Fibroblast of lung (primary cell): ENCODE measurements at places on chromosomes 5 and 9. TPM values are rescaled to one million over a fixed set of nuclear protein-coding genes. Genes with fewer than 3 reads are reported as not detected.

- H3K4me1 ChIP-seq: peaks cover 3% of the 10 kb centered on the region
- H3K4me3 ChIP-seq: no peak overlapping the region
- H3K27ac ChIP-seq: no peak overlapping the region
- no peaks in the 10 kb centered on the region for H3K36me3 ChIP-seq
- peak; percentile 14 for DNase-seq
Measured at GRCh38 chr9:86246752-86247161, 12.7 kb downstream of the C9orf153 start.

- H3K27me3 ChIP-seq: no peaks in the 10 kb centered on the region
- no peak overlapping the region for H3K27ac ChIP-seq
- H3K4me3 ChIP-seq: no peak overlapping the region
- no peak for DNase-seq
Measured at GRCh38 chr5:77146896-77147295, 59.8 kb upstream of the ZBED3 start.

The JMY gene
- 19.3 and 27.2 TPM in 2 replicates for total RNA-seq

GRCh38 chr5:127961006-127961762 is 122.4 kb upstream of the SLC12A2 start:
- peaks cover 4% of the 10 kb centered on the region for H3K4me1 ChIP-seq
- no peak overlapping the region for H3K4me3 ChIP-seq

DNA sequence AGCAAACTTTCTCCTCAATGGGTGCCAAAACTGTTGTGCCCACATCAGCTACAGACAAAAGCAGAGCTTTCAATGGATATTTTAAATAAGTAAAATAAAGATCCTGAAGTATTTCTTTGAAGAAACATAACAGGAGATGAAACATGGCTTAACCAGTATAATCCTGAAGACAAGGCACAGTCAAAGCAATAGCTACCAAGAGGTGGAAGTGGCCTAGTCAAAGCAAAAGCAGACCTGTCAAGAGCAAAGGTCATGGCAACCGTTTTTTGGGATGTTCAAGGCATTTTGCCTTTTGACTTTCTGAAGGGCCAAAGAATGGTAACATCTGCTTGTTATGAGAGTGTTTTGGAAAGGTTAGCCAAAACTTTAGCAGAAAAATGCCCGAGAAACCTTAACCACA is 77.9 kb downstream of the ANXA1 start:
- no peaks in the 10 kb centered on the region for H3K36me3 ChIP-seq
- no peak overlapping the region for H3K4me3 ChIP-seq
- no peaks in the 10 kb centered on the region for H3K4me1 ChIP-seq
- no peaks in the 10 kb centered on the region for H3K27me3 ChIP-seq
- H3K27ac ChIP-seq: no peak overlapping the region

DNA sequence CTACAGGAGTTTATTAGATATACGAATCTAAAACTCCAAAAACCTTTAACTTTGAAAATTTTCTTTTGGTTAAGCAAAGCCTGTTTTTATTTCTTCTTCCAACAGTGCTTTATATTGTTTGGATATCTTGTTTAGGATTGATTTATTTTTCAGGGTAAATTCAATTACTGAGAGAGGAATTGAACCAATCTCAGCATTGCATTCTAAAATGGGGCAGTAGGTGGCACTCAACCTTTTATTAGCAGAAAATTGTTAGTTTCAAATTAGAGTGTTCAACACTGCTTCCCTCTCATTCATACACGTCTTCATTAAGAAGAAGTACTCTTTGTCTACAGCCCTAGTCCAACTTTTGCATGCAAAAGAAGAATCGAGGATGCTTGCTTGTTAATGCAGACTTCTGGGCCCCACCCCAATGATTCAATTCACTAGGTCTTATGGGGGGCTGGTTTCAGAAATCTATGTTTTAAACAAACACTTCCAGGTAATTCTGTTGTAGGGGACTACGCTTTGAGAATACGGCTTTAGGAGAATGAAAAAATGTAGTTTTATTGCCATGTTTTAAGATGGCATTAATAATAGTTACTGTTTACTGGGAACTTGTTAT is 26.6 kb downstream of the MRPL22 start:
- H3K27ac ChIP-seq: no peak overlapping the region
- no peaks in the 10 kb centered on the region for H3K4me1 ChIP-seq
- DNase-seq: no peak
- no peaks in the 10 kb centered on the region for H3K36me3 ChIP-seq

DNA sequence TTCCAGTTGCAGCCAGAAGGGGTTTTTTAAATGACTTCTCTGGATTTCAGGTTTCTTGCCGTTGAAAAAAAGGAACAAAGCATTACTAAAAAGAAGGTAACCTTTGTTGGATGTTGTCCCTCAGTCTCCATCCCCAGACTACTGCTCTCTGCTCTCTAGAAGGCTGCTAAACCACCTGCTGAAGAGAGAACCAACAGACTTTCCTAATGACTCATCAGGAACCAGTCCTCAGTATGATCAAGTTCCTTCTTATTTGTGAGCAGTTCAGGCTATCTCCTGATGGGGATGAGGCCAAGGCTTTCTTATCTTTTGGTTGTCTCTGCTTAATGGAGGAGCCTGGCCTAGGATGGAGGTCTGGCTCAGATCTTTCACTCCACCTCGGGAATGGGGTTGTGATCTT is 4.1 kb downstream of the KIF4B start:
- no peak for DNase-seq
- no peaks in the 10 kb centered on the region for H3K4me1 ChIP-seq
- H3K36me3 ChIP-seq: no peaks in the 10 kb centered on the region
- no peaks in the 10 kb centered on the region for H3K27me3 ChIP-seq
- H3K27ac ChIP-seq: no peak overlapping the region

The GDF9 gene
- under 0.01 and 0.17 TPM in 2 replicates for total RNA-seq

The BTNL3 gene
- not detected in 2 replicates for total RNA-seq

The RNF183 gene
- total RNA-seq: not detected in 2 replicates

- no peak overlapping the region for H3K27ac ChIP-seq
- H3K4me1 ChIP-seq: no peaks in the 10 kb centered on the region
- DNase-seq: no peak
- no peaks in the 10 kb centered on the region for H3K27me3 ChIP-seq
- H3K4me3 ChIP-seq: no peak overlapping the region
Measured at GRCh38 chr5:132688536-132689339, 14.9 kb downstream of the IL4 start.

DNA sequence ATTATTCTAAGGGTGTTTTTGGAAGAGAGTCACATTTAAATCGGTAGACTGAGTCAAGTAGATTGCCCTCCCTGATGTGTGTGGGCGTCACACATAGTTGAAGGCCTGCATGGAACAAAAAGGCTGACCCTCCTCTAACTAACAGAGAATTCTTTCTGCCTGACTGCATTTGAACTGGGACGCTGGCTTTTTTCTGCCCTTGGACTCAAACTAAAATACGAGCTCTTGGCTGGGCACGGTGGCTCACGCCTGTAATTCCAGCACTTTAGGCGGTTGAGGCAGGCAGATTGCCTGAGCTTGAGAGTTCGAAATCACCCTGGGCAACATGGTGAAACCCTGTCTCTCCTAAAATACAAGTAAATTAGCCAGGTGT is 209.4 kb downstream of the MAN2A1 start:
- no peak overlapping the region for H3K4me3 ChIP-seq
- H3K36me3 ChIP-seq: no peaks in the 10 kb centered on the region
- no peak overlapping the region for H3K27ac ChIP-seq
- DNase-seq: no peak

GRCh38 chr9:131627648-131628458 is 82.5 kb downstream of the PRRT1B start:
- peak; percentile 68 for DNase-seq
- H3K36me3 ChIP-seq: peaks cover 14% of the 10 kb centered on the region
- no peak overlapping the region for H3K27ac ChIP-seq
- no peaks in the 10 kb centered on the region for H3K4me1 ChIP-seq

The LVRN gene
- total RNA-seq: 0.17 and 0.26 TPM in 2 replicates

DNA sequence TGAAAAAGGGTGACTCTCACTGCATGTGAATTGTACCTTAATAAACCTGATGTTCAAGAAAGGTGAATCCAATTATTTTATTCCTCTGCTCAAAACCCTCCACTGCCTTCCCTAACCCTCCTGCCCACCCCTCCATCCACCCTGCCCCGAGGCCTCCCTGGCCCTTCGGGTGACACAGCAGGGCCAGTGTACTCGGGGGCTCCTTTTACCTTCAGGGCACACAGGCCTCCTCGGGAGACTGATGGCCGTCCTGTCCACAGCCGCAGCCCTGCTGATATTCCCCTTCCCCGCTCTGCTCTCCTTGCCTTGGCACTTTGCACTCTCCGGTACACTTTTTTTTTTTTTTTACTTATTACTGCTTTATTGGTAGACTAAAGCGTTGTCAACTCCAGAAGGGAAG is 234.0 kb downstream of the CACNA1B start:
- H3K27me3 ChIP-seq: no peaks in the 10 kb centered on the region
- H3K27ac ChIP-seq: no peak overlapping the region
- H3K4me3 ChIP-seq: no peak overlapping the region
- H3K36me3 ChIP-seq: no peaks in the 10 kb centered on the region

DNA sequence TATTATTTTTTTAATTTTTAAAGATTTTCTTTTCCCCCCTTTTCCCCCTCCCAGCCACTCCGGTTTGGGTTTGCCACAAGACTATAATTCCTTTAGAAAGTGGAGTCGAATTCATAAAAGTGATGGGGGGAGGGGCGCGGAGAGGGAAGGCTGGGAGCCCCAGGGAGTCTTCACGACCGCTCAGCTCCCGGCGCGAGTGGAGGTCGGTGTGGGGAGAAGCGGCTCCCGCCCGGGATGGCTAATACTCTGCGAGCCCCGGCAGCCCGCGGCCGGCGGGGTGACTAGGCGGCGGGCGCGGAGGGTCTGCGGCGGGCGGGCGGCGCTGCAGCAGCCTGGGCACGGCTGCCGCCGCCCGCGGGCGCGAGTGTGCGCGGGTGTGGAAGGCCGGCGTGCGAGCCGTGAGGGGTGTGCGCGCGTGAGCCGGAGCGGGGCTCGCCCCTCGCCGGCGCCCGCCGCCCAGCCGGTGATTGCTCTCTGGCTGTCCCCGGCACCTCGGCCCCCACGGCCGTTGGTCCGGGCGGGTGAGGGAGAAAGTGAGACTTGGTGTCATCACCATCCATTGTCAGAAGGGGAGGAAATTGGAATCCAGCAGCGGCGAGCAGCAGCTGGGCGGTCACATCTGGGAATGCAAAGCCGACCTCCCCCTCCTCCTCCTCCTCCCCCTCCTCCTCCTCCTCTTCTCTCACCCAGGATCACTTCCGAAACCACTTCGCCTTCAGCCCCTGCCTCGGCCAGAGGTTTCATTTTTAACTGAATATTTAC is at the start of gene PARP8:
Gene PARP8 (plus strand): TSS at position 377 of the 762 bp plus-strand sequence. CDS start 459 bp downstream, outside the sequence.
- peak within 1 kb of the TSS; percentile 88 for H3K27ac ChIP-seq
- no peaks in the 10 kb centered on the region for H3K27me3 ChIP-seq
- H3K4me3 ChIP-seq: peak within 1 kb of the TSS; percentile 91
